ENCODE measurements at places on chromosomes 4 and X.

GRCh38 chr4:57098941-57099340, 11.2 kb downstream of the IGFBP7 start:
- no peak for DNase-seq

- DNase-seq: no peak
These were observed 1381.5 kb upstream of the AGA start for GRCh38 chr4:178823673-178824295.

DNA sequence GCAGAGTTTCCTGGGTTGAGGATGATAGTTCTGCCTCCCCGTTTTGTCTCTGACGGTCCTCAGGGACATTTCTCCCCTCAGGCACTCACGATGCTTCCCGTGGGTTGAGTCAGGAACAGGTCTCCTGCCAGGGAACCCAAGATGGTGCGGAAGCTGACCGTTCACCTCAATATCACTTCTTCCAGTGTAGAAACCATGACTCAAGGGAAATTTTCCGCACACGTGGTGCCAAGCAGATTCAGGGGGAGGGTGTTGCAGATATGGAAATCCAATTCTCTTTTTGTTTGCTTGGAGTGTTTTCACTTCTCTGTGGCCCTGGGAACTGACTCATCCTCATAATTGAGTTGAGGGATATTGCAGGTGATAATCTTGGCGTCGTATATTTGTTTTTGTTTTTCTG, 46.7 kb downstream of the CXorf49B start:
- no peak for DNase-seq

GRCh38 chr4:123455360-123455759, 58.8 kb downstream of the SPRY1 start:
- no peak for DNase-seq

DNA sequence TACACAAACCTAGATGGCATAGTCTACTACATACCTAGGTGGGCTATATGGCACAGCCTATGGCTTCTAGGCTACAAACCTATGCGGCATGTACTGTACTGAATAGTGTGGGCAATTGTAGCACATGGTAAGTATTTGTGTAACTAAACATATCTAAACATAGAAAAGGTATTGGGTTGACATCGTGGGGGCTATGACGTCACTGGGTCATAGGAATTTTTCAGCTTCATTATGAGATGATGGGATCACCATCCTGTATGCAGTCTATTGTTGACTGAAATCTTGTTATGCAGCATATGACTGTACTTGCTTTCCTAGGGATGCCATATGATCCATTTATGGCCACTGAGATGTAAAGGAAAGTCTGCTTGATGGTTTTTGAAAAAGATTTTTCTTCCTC, 1.9 kb upstream of the EXOC1L start:
- DNase-seq: no peak

- DNase-seq: no peak
These were observed 4.5 kb downstream of the HAUS7 start for GRCh38 chrX:153465691-153466380.

- DNase-seq: no peak
These were observed 25.6 kb downstream of the ZRSR2 start for GRCh38 chrX:15815779-15816437.

DNA sequence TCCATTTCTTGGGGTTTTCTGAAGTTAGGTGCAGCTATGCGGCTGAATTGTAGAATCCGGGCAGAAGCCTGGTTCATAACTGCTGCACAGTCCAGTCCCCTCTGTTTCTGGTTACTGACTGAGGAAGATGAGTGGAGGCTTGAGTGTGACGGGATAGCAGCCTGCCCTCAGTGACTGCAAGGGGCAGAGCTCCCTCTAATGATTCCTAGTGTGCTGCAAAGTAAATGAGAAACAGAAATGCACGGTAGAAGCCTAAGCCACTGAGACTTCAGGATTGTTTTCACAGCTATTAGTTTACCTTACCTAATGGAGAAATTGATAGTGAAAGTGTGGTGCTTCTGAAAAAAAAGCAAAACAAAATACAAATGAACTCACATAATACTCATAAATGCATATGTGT, 189.2 kb downstream of the GPM6A start:
- no peak for DNase-seq

- no peak for DNase-seq
These were observed 3.2 kb upstream of the RIPPLY1 start for GRCh38 chrX:106906361-106906760.

GRCh38 chr4:82599336-82599735, 37.5 kb upstream of the TMEM150C start:
- no peak for DNase-seq

DNA sequence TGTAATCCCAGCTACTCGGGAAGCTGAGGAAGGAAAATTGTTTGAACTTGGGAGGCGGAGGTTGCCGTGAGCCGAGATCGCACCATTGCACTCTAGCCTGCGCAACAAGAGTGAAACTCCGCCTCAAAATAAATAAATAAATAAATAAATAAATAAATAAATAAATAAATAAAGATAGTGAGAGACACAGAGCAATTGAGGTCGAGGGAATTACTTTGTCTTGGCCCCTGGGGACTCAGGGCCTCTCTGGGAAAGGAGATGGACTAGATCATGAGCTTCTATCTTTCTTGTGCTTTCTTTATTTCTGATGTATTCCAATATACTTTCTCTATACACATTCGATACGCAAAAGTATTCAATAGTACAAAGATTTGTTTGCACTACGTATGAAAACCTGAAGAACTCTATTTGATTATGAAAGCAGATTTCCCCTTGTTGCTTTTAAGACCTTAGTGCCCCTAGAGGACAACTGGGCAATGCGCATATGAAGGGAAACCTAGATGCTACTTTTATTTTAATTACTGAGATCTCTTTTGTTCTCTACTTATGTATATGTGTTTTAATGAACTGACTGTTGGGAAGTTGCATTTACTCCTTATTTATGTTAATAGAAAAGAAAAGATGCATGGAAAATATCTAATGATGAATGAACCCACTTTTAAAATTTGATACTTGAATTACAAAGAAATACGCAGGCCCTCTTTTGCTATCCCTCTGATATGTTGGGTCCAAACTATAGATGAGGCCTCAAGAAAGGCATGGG, 12.8 kb upstream of the ELOVL6 start:
- DNase-seq: no peak

DNA sequence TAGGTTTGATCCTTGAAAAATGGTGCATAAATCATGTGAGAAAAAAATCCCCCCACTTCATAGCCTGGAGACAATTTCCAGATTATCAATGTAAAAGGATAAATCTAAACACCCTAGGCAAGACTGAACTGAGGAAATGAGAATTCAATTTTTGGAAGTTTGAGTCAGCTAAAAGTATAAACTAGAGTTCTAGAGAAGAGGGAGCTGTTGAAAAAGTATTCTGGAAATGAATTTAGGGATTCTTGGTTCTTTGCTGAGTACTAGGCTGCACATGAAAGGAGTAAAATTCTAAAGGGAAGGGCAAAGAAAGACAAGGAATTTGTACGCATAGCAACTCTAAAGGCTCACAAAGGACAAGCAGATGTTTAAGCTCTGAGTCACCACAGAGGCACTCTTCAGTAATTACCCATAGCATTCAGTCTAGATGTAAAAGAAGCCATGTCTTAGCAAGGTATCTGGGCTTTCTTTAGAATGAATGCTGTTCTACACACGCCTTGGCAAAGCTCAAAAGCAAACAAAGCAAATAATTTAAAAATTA, 896.5 kb downstream of the PDHA2 start:
- no peak for DNase-seq

- no peak for DNase-seq
These were observed 27.1 kb upstream of the MAP9 start for GRCh38 chr4:155403886-155404285.

GRCh38 chr4:102901804-102902203, 33.0 kb downstream of the CISD2 start:
- no peak for DNase-seq

DNA sequence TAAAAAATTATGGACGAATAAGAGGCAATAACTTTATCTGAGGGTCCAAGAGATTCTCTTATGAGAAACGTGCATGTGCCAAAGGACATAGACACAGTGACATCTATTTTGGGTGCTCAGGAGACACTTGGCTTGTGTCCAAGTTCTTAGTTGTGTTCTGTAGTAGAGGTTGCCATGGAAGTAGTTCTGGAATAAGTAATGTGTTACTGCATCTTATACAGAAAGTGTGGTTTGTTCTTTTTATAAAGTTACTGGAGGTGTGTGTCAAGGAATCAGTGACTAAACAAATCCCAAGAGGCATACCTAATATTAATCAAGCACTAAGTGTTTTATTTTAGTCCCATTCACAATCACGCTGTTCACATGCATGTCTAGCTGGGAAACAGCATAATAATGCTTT, 305.7 kb downstream of the ARHGAP24 start:
- no peak for DNase-seq

GRCh38 chrX:16855363-16856075, 14.6 kb downstream of the RBBP7 start:
- DNase-seq: no peak

DNA sequence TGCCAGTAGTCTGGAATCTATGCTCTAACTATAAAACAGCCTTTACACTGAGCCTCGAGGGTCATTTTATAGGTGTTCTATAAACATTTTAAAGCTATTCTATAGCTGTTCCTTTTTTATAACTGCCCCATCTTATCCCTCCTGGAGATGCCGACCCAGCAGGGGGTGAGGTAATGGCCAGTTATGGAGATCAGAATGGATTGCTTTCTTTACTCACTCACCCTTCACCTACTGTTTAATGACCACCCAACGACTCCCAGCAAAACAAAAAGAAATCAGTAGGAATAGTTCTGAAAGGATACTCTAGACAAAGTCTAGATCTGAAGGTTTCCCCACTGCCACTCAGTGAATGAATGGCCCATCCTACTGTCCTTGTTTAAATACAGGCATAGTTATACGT, 1113.1 kb downstream of the FAT4 start:
- no peak for DNase-seq

DNA sequence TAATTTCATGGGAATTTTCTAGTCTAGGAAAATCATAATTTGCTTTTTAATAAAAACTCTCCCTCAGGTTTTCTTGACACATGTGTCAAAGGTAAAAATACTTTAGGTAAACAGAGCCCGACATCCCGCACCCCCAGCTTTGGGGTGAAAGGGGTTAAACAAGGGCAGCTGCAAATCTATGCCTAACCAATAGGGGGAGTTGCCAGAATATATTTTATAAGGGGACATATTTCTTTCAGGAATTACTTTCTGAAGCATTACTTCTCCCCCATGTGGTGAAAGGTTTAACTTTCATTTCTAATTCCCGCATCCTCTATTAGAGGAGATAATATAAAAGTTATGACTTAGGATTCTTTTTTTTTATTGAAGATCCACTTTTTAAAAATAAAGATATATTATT, 53.9 kb upstream of the HEPH start:
- no peak for DNase-seq

All from activated T-cell treated with anti-CD3 and anti-CD28 coated beads, Interleukin-2, amount 50 U/mL, for 4 hours (primary cell).